Stimulated activated memory B cell treated with anti-CD40 and anti-IgM and Interleukin-4, amounts not matched to agents 10 μg/mL and 1 μg/mL and 100 μg/mL, for 72 hours (primary cell): ENCODE measurements at places on chromosomes 7 and 10.

DNA sequence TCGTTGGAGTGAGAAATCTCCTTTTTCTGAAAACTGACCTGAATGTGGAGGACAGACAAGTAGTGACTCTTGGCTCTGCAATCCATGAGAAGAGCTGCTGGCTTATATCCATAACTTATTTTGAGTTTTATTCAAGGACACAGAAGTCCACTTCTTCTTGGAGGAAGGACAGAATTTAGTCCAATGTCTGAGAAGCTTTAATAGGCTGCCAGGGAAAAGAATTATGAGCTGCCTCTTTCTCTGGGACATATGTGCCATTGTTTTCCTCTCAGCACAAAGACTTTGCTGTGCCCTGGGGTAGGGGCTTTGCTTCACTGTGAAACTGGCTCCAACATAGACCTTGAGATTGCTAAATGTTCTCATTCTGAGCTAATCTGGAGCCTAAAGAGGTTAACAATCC is 20.5 kb upstream of the AOC1 start:
- no peak for ATAC-seq

DNA sequence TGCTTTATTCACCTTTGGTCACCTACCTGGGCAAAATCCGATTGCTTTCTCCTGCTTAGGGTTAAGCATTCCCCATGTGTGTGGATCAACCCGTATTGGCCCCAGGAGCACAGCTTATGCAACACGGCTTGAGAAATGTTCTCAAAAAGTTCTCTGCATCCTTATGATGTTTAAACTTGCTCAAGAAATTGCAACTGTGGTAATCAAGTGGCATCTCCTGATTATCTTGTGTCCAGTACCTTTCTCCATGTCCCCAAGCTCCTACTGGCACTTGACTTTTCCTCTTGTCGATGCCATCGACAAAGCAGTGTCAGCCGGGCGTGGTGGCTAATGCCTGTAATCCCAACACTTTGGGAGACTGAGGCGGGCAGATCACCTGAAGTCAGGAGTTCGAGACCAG is 4.7 kb upstream of the PKD2L1 start:
- no peak for ATAC-seq

DNA sequence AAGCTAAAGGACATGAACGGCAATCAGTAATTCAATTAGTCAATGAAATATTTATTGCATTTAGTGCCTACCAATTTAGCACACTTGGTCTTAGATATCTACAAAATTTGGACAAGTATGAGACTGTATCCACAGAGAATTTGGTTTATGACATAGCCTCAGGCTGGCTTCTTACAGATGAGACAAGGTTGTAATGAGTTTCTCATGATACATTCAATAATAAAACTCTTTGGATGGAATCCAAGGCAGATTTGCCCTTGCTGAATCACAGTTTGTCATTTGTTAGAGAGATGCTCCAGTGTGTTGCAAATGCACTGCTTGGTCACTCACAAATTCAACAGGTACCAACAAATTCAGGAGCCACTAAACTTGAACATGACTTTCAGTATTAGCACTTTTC is 162.5 kb downstream of the GPR37 start:
- no peak for ATAC-seq

- no peak for ATAC-seq
Observed at GRCh38 chr10:3215153-3215775, 42.7 kb upstream of the PITRM1 start.

DNA sequence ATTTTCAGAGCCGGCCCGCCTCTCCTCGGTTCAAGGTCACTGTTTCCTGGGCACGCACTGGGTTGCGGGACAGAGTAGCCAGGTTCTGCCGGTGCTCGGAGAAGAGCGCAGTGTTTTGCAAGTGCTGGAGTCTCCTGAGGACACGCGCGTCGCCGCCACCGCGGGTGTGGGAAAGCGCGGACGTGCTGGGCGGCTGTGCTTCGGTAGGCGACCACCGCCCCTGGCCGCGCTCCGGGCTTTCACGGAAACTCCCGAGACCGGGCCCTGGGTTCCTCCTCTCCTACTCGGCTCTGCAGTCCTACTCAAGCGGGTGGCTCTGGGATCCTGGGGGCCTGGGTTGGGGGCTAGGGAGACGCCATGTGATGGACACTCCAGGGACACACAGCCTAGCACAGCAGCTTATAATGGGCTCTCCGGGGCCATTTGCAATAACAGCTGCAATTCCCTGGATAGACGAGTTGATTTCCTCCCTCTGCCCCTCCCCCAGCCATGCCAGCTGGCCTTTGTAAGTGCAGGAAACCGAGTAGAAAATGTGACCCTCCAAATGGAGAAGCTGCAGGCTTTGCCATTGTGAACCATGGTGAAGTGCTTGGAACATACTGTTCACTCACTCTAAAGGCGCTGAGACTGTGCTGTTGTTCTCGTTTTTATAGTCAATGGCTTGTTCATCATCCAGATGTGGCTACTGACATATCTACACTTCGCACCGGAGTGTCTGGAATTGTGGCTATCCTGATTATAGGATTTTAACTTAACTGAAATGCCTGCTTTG is 2.1 kb downstream of the FRAT1 start:
- no peak for ATAC-seq

GRCh38 chr7:23468526-23469149 is 1.7 kb downstream of the IGF2BP3 start:
- ATAC-seq: no peak

DNA sequence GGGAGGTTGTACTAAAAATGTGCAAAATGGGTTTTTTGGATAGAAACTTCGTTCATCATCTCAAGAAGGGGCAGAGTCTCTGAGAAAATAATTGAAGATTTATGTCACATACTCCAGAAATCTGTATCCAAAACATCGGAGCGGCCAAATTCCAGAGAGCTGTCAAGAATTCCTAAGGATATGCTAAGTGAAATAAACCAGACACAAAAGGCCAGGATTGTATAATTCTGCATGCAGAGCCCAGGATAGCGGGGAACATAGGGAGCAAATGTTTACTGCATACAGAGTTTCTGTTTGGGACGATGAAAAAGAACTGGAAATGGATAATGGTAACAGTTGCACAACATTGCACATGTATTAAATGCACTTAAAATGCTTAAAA is 224.2 kb upstream of the AUTS2 start:
- no peak for ATAC-seq

DNA sequence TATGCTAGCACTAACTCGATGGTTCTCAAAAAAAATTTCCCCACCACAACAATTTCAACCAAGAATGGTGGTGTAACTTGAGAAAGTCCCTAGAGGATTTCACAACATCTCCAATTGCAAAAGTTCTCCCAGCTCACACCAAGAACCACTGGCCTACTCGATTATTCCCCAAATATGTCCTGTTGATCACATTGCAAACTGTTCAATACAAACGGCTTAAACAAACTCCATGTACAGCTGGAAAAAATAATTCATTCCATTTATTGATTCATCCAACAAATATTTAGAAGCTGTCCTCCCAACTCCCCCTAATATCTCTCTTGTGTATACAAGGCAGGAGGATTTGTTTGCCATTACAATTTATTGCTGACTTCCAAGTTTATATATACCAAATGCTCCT is 19.1 kb downstream of the TMEM176B start:
- no peak for ATAC-seq

- ATAC-seq: peak; percentile 76
Observed at GRCh38 chr10:110137142-110137545, 70.3 kb upstream of the MXI1 start.

- no peak for ATAC-seq
Observed at GRCh38 chr10:97547271-97547600, 25.3 kb upstream of the ANKRD2 start.

DNA sequence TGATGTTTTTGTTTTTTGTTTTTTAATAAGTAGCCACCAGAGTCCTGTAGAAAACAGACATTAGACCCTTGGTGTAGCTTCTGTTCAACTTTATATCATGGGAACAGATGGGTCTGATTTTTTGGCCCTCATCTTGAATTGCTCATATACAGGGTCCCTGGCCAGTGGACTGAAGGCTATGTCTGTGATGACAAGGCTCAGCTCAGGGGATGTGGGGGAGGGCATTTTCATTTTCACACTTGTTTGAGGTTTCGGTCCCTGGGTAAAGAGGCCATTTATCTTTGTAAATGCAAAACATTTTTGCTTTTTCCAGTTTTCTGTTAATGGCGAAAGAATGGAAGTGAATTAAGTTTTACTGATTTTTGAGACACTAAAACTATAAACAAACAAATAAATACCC is 257.6 kb upstream of the PHYHIPL start:
- ATAC-seq: no peak

GRCh38 chr10:31340343-31340742 is 21.3 kb downstream of the ZEB1 start:
- no peak for ATAC-seq

DNA sequence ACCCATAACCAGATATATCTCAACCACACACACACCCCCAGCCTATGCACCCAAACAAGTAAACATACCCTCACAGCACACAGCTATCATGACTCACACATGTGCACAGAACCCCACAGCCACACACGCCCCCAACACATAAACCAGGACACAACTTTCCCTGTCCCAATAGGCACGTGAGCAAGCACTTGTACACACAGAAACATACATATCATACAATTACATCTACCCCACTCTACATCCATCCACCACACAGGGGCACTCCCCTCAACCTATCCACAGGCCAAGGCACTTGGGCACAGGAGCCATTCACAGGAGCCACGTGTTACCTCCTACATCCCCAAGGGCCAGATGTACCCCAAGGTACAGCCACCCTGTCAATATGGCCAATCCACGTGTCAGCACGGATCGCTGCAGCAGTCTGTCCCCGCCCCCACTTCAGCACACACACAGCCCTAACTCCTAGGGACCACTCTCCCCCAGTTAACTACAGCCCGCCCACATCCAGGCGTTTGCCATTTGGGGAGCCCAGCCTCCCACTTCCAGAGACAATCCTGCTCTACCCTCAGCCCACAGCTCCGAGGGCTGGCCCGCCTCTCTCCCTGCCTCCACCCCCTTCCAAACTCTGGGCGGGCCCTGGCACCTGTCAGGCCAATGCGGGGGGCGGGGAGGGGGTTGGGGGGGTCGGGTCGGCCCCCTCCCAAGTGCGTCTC is 163.5 kb downstream of the SH3PXD2A start:
- peak; percentile 71 for ATAC-seq

DNA sequence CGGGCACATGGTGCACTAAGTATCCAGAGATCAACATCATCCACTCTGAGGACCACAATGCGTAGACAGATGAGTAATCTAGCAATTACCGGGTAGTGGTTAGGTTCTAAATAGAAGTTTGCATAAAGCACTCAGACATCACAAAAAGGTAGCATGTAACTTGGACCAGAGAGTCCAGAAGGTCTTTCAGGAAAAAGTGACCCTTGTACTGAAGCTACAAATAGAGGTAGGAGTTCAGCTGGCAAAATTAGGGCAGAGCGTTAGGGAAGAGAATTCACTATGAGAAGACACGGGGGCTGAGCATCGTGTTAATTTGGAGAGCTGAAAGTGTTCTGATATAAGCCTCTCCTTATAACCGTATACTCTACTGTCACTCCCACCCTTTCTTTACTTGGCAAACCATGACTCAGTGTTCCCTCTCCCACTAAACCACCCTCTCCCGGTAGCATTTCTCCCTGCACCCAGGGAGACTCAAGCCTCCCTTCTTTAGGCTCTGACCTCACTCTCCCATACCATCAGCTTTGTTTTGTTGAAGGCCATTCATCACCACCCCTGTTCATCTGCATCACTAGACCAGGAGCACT is 222.2 kb upstream of the FZD1 start:
- ATAC-seq: no peak

DNA sequence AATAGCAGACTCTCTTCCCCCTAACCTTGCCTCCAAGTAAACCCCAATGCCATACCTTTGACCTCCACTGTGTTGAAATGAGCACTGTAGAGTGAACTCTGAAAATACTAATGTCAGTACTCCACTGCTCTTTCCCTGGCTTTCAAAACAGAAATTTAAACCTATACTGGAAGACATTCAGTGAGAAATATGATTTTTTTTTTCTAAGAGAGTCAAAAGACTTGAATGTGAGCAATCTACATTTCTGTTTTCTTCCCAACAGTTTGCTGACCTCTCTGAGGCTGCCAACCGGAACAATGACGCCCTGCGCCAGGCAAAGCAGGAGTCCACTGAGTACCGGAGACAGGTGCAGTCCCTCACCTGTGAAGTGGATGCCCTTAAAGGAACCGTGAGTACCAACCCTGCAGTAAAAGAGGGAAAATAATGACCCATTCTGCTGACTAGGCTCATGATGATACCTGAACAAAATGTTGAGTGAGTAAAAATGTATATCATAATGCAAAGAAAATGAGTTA is 6.4 kb downstream of the VIM start:
- no peak for ATAC-seq

GRCh38 chr10:104707602-104708459 is 66.7 kb downstream of the SORCS3 start:
- no peak for ATAC-seq

GRCh38 chr7:80362677-80363076 is 149.2 kb downstream of the GNAT3 start:
- ATAC-seq: no peak

- ATAC-seq: no peak
Observed at GRCh38 chr7:130356121-130356875, 11.7 kb downstream of the CPA5 start.

- no peak for ATAC-seq
Observed at GRCh38 chr7:139697056-139697455, 80.7 kb downstream of the HIPK2 start.

GRCh38 chr7:42831718-42832522 is 80.0 kb downstream of the C7orf25 start:
- ATAC-seq: no peak

DNA sequence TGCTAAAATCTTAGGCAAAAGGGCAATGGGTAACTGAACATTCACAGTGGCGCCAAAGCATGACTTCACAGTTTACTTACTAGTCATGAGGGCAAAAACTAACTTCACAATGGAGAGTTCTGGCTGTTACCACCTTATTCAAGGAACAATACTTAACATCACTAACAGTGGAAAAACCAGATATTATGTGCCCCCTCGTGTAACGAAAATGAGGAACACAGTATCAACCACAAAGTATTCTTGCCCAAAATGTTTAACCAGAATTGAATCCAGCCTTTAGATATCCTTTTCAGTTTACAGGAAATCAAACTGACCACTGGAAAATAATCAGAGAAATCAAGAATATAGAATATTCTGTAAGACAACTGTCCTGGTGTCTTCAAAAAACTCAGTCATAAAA is 9.5 kb downstream of the C7orf25 start:
- ATAC-seq: no peak

DNA sequence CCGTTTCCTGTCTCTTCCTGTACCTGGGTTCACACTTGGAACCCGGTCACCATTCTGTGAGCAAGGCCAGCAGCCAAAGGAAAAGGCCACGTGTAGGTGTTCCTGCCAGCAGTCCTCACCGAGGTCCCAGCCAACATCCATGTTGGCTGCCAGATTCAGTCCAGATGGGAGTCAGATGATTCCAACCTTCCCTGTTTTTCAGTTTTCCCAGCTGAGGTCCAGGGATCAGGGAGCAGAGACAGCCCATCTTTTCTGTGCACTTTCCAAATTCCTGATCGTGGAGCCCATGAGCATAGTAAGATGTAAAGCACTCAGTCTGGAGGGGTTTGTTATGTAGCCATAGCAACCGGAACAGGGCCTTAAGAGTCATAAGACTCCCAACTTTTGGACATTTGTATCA is 3.9 kb upstream of the PVRIG start:
- ATAC-seq: no peak

- ATAC-seq: no peak
Observed at GRCh38 chr10:126872768-126873167, 32.5 kb upstream of the DOCK1 start.

GRCh38 chr7:149205690-149206381 is 10.5 kb downstream of the ZNF282 start:
- ATAC-seq: no peak
